Mesenteric fat pad (tissue), 1 donor: ENCODE measurements at places on chromosomes 2 and 18. TPM values are rescaled to one million over a fixed set of nuclear protein-coding genes. Genes with fewer than 3 reads are reported as not detected.

GRCh38 chr18:67783196-67783946 is 266.9 kb upstream of the DSEL start:
- DNase-seq: no peak

GRCh38 chr18:26421503-26421902 is 126.8 kb downstream of the KCTD1 start:
- DNase-seq: peak; percentile 62

GRCh38 chr2:218149848-218150440 is 16.8 kb downstream of the CXCR1 start:
- DNase-seq: no peak

GRCh38 chr2:120863661-120864320 is 128.1 kb downstream of the GLI2 start:
- no peak for DNase-seq

DNA sequence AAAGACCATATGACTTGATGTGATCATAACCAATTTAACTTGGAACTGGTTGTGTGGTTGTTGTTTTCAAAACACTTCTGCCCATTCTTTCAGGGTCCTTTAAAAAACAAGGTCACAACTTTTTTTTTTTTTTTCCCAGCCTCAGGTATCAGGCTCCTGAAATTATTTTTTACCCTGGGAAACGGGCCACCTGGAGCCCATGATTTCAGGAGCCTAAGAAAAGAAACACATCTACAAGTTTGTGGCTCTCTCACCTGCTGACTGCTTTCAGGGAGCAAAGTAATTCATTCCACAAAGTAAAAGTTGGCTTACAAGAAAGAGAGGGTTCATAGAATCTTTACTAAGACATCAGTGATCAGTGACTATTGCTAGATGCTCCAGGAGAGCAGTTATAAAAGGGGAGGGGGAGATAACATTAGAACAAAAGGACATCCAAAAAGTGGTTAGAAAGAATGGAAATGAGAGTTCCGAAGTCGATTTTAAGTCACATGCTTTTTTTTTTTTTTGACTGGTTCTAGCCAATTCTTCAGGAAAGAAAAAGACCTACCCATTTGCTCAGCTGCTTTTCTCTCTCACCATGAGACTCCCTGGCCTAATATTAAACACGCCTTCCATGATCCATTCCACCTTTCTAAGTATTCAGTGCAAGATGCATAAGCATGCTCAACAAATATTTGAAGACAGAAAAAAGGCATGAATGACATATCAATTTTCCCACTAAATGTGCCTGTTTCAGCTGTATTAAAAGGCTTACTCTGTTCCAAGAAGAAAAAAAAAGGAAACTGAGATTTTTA is 267.3 kb downstream of the LRATD1 start:
- DNase-seq: no peak

DNA sequence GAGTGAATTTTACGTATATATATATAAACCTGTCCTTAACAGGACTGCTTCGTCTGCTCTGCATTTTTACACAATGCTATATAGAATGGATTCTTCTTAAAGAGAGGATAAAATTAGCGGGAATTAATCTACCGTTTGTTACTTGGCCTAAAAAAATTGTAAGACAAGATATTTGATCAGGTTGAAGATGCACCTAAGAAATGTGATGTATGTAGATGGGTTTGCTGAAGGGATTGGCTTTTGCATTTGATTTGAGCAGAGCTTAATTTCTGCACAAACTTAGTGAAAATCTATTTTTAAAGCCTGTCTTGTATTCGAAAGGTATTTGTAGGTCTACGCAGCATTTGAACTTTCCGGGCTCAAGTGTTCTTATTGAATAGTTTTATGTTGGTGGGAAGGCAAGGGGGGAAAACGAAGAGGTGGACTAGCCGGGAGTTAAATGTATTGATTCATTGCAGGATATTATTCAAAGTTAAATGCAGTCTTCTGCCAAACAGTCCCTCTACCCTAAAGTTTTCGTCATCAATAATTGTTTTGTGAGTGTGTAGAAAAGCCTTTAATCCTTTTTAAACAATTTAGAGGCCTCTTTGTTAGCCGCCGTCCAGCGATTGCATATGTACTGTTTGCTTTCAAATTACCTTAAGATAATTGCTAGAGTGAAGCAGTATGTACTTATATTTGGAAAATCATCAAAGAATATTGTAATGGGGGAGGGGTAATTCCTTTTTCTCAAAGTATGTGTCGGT is 1.2 kb downstream of the PPP1CB start:
- DNase-seq: no peak

DNA sequence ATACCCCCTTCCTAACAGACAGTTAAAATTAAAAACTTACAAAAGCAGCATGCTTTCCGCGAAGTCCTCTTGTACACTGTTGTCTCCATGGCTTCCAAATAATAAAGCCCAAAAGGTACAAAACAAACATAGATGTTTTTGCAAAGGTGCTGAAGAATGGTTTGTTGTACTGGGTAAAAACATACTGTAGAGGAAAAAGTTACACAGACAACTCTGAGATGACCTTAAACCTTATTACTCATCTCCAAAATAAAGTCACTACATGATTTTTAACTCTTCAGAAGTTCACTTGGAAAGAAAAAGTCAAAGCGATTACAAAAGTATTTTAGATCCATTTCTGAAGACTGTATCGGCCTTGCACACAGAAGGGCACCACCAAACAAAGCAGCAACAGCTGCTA is 6.1 kb downstream of the SLC35F5 start:
- no peak for DNase-seq

GRCh38 chr2:72757177-72757775 is 68.6 kb downstream of the EXOC6B start:
- no peak for DNase-seq

GRCh38 chr2:239015218-239015900 is 167.5 kb downstream of the TWIST2 start:
- DNase-seq: peak; percentile 82

DNA sequence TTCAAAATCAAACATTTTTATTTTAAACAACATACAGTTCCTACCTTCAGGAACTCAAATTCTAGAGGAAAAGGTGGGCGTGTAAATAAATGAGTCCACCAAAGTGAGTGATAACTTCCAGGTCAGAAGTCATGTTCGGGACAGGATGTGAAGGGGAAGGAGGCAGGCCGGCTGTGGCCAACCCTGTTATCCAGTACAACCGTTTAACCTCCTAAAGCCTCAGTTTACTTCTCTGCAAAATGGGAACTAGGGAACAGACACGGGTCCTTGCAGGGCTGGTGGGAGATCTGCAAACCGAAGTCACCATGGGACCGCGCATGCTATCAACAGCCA is 373 bp downstream of the EIPR1 start:
- DNase-seq: no peak

GRCh38 chr2:41194230-41194629 is 742.3 kb upstream of the SLC8A1 start:
- no peak for DNase-seq

DNA sequence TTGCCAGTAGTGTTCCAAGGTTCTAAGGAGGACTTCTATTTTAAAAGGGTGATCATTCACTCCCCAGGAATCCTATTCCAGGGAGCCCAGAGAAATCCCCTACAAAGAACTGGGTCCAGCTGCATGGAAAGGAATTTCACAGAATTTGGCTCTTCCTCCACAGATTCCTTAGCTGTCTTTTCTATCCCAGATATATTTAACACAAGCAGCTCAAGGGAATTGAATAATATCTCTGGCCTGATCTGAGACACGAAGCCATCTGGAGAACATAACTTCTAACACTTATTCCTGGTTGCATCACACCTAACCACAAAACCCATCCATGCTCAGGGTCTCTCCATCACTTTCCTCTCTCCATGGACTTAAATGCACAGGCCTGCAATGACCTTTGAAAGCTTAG is 306.7 kb upstream of the ACVR2A start:
- no peak for DNase-seq

The GPR75 gene
- total RNA-seq: 2.5 TPM

The FBXO15 gene
- 0.29 TPM for total RNA-seq

The CRYGD gene
- total RNA-seq: not detected

The GPR45 gene
- not detected for total RNA-seq
